Glutamatergic neuron (in vitro differentiated cells): ENCODE measurements at places on chromosomes 7 and 10. TPM values are rescaled to one million over a fixed set of nuclear protein-coding genes. Genes with fewer than 3 reads are reported as not detected.
A peak's percentile ranks its signal among the peaks of the same experiment; 100 is the strongest.

DNA sequence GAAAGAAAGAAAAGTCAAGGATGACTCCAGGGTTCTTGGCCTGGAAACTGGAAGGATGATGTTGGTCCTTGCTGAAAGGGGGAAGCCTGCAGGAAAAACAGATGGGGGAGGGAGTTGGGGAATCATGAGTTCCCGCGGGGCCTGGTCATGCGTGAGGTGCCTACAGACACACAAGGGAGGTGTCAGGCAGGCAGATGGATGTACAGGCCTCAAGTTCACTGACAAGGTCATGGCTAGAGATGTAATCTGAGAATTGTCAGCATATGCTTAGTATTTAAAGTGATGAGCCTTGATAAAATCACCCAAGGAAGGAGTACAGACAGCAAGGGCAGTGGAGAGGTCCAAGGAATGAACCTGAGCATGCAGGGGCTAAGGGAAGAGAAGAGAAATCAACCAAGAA is 46.8 kb downstream of the DLG5 start:
- H3K36me3 ChIP-seq, result no peaks in the 10 kb centered on the region
- H3K27ac ChIP-seq, result no peak overlapping the region
- H3K4me3 ChIP-seq, result no peak overlapping the region
- peaks cover 28% of the 10 kb centered on the region for H3K4me1 ChIP-seq
- no peak for DNase-seq

- H3K4me3 ChIP-seq, result no peak overlapping the region
- no peak overlapping the region for H3K27ac ChIP-seq
- H3K4me1 ChIP-seq, result peaks cover 1% of the 10 kb centered on the region
- peaks cover 1% of the 10 kb centered on the region for H3K27me3 ChIP-seq
- no peak for DNase-seq
Measured at GRCh38 chr7:97450516-97450915, 281.4 kb upstream of the TAC1 start.

DNA sequence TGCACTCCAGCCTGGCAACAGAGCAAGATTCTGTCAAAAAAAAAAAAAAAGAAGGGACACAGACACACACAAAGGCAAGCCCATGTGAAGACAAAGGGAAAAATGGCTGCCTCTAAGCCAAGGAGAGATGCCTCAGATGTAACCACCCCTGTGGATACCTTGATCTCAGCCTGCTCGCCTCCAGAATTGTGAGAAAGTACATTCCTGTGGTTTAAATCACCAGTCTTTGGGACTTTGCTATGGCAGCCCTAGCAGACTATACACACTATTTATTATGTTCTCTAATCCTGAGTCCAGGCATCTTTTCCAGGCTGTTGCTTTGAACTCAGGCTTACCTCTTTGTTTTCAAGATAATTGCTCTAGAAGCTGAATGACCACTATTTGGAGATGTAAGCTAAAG is 494.3 kb downstream of the GALNT17 start:
- no peaks in the 10 kb centered on the region for H3K36me3 ChIP-seq
- no peak overlapping the region for H3K27ac ChIP-seq
- no peak for DNase-seq
- H3K27me3 ChIP-seq, result no peaks in the 10 kb centered on the region
- H3K4me1 ChIP-seq, result peaks cover 10% of the 10 kb centered on the region

- DNase-seq, result peak; percentile 50
Measured at GRCh38 chr10:27998178-27998953, 513 bp downstream of the ODAD2 start.

The EVX1 gene
- 7.1 TPM for total RNA-seq

- no peaks in the 10 kb centered on the region for H3K4me1 ChIP-seq
- DNase-seq, result no peak
- no peak overlapping the region for H3K4me3 ChIP-seq
- peaks cover 42% of the 10 kb centered on the region for H3K36me3 ChIP-seq
Measured at GRCh38 chr7:91527460-91527859, 263.2 kb downstream of the FZD1 start.
